ENCODE measurements at places on chromosomes 7 and 10.

DNA sequence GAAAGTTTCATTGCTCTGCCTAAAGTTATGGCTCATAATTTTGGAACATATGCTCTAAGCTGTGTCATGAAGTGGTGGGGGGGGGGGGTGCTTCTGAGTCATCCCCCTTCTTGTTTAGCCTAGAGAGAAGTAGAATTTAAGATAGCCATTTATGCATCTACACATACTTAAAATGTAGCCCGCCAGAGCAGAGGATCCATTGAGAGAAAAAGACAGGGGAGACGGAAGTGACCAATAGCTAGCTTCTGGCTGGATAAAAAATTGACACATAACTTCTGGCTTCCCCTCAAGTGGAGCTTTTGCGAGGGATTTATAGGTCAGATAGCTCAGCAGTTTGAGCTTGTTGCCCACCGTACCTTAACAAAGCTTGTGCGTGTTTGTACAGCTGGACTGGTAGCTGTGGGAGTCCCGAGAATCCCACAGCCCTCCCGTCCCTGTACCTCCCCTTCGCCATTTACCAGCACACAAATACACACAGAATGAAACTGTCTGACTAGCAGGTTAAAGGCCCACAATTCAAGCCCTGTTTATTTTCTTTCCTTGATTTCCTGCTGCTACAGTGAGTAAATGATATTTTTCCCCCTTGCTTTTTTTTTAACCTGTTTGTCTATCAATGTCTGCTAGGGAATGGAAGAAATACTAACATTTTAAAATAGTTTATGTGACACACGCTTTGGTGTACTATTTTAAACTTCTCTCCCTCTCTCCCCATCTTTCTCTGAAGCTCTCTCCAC is 232.6 kb upstream of the FERD3L start:
- DNase-seq, result peak; percentile 26

GRCh38 chr10:110355922-110356627 is 51.4 kb upstream of the SMNDC1 start:
- no peak for DNase-seq

- DNase-seq, result no peak
Measured at GRCh38 chr7:80752954-80753690, 114.7 kb downstream of the CD36 start.

GRCh38 chr7:140219672-140220524 is 43.1 kb upstream of the KDM7A start:
- no peak for DNase-seq
